ENCODE measurements at places on chromosomes 5 and 9.

DNA sequence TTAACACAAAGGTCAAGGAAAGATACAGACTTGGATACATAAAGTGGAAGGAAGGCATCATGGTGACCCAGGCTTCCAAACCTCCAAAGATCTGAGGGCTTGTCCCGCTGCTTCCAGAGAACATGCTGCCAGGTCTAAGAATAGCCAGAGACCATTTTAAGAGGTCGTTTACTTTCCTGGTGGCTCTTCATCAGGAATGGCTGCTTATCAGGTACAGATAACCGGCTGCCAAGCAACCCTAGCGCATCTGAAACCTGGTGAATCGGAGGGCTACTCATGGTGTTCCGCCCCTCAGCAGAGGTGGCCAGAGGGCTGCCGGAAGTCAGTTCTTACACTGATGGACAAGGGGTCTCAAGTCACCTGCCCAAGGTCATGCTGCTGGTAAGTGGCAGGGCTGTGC lies 251.3 kb upstream of the DAP start:
- DNase-seq = no peak

- no peak for DNase-seq
Measured at GRCh38 chr9:99722877-99723276, 98.8 kb upstream of the NR4A3 start.

- DNase-seq = no peak
Measured at GRCh38 chr9:3032898-3033297, 189.0 kb upstream of the PUM3 start.

DNA sequence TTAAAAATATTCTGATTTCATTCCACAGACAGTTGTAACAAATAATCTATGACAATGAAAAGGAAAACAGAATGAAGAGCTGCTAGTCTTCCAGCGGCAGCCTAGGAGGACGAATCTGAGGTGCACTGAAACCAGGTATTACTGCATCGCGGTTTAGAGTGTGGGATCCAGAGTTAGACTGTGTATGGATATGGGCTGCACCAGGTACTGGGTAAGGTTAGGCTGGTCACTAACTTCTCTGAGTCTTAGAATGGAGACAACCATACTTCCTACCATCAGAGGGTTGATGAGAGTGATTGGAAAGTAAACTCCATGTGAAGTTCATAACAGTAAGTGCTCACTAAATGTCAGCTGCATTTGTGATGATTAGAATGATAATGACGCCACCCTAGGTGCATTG lies 158.7 kb downstream of the MYO10 start:
- no peak for DNase-seq

- DNase-seq = no peak
Measured at GRCh38 chr5:7615566-7616061, 219.7 kb downstream of the ADCY2 start.

- no peak for DNase-seq
Measured at GRCh38 chr5:137370096-137371071, 128.7 kb downstream of the SPOCK1 start.

- no peak for DNase-seq
Measured at GRCh38 chr9:131658377-131659129, 81.3 kb downstream of the RAPGEF1 start.

DNA sequence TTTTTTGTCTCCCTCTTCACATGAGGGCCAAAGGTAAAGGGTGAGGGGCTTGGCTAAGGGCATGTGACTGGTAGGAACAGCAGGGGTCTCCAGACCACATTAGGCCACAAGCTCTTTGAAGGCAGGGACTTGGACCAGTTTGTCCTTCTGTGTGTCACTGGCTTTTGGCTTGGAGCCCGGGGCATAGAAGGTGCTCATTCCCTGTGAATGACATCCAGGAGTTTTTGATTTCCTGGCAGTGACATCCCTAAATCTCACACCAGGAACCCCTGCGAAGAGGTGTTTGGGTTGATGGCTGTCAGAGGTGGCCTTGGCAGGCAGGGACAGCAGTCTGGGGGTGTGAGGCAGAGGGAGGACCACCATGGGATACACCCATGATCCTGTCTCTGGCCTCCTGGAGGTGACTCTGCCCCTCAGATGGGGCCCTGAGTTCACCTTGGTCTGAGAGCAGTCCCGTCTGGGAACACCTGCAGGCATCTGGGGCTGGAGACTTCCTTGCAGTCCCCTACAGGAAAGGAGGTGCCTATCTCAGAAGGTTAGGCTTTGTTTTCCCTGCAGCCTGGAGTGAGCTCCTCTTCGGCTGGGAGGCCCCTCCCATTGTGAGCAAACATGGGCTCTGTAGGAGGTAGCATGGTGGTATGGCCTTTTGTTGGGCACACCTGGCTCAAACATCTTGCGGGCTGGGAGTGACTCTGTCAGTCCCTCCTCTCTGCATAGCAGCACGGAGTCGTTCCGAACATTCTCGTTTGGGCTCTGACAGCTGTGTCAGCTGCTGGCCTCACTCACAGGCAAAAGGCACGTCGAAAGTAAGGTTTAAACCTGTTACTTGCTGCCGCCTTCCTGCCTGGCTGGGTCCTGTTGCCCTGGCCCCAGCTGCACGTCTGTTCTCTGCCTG lies 38.6 kb upstream of the PITX1 start:
- no peak for DNase-seq

GRCh38 chr5:116566251-116566650 lies 8.4 kb downstream of the SEMA6A start:
- no peak for DNase-seq

- DNase-seq = no peak
Measured at GRCh38 chr9:122071715-122072114, 21.4 kb downstream of the TTLL11 start.

DNA sequence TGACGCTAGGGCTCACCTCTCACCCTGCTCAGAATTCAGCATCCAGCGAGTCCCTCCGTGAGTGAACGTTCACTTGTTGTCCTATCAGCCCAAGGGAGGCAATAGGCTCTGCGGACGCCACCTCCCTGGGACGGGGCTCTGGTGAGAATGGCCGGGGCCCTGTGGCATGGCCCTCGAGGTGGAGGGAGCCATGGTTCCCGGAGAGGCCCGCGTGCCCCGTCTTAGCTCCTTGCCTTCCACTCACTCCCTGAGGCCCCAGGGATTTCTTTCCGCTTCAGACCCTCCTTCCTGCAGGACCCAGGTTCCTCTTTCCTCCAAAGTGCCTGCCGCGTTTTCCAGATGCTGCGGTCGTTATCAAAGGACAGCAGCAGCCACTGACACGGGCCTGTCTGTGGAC lies 21.5 kb downstream of the EXOC3 start:
- DNase-seq = no peak

DNA sequence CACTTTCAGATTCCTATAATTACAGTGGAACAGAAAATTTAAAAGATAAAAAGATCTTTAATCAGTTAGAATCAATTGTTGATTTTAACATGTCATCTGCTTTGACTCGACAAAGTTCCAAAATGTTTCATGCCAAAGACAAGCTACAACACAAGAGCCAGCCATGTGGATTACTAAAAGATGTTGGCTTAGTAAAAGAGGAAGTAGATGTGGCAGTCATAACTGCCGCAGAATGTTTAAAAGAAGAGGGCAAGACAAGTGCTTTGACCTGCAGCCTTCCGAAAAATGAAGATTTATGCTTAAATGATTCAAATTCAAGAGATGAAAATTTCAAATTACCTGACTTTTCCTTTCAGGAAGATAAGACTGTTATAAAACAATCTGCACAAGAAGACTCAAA lies 29.5 kb downstream of the ZFYVE16 start:
- DNase-seq = no peak

GRCh38 chr5:124747791-124748686 lies 1.6 kb upstream of the ZNF608 start:
- no peak for DNase-seq

- no peak for DNase-seq
Measured at GRCh38 chr5:157219491-157220271, 39.0 kb downstream of the ITK start.

DNA sequence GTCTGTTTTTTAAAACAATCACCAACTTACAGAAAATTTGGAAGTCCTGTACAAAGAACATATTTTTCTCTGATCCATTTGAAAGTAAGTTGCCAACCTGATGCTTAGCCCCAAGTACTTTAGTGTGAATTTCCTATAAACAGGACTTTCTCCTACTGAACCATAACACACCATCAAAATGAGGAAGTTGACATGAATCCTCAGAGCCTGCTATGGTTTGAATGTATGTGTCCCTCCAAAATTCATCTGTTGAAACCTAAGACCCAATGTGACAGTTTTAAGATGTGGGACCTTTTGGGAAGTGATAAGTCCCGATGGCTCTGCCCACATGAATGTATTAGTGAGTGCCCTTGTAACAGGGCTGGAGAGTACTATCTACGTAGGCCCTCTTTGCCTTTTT lies 6.4 kb upstream of the ACOT12 start:
- DNase-seq = no peak

DNA sequence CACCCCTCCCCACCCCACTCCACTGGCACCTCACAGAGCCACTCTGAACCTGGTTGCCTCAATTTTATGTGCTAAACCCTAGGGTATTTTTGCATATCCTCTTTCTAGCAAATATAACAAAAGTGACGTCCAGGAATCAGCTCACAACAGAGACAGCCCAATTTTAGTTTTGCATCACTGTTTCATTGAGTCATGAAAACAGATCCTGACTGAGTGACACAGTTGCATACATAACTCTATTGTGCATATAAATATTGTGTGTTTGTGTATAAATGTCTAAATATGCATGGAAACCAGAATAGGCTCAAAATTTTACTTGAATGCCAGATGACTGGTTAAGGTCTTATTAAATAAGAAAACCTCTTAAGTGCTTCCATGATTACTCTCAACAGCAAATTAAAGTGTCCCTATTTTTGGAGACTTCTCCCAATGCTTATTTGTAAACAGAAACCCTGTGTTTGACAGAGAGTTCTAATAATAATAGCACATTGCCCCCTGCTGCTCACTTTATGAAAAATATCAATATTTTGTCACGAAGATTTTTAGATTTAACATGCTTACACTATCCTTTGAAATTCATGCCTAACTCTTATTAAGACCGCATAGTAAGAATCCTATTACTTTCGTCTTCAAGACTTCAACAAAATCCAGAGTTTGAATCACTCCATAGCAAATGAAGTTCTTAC lies 75.5 kb upstream of the PRRC1 start:
- peak; percentile 1 for DNase-seq

DNA sequence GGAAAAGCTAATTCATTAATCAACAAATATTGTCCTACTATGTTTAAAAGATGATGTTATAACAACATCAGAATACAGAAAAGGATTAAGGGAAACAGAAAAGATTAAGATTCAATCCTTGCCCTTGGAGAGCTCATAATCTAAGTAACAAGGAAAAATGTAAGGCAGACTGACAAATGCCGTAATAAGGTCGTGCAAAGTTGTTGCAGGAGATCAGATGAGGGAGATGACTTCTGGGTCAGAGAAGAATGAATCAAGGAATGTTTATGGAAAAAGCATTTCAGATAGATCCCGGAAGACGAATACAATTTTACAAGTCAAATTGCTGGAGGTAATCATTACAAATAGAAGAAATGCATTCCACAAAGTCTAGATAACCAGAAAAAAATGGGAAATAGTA lies 6.4 kb downstream of the ADAMTS6 start:
- DNase-seq = no peak

GRCh38 chr5:171405615-171406014 lies 13.8 kb upstream of the FGF18 start:
- DNase-seq = no peak

Measured in NCI-H1092 (cell line).